ENCODE measurements at places on chromosomes 11 and 22. TPM values are rescaled to one million over a fixed set of nuclear protein-coding genes. Genes with fewer than 3 reads are reported as not detected.
A peak's percentile ranks its signal among the peaks of the same experiment; 100 is the strongest.

- DNase-seq, result no peak
These were observed 69.9 kb upstream of the CLDN5 start for GRCh38 chr22:19593991-19594569.

GRCh38 chr22:47169801-47170140 is 407.3 kb downstream of the TBC1D22A start:
- DNase-seq, result peak; percentile 2

Gene FLRT1
- not detected for total RNA-seq

DNA sequence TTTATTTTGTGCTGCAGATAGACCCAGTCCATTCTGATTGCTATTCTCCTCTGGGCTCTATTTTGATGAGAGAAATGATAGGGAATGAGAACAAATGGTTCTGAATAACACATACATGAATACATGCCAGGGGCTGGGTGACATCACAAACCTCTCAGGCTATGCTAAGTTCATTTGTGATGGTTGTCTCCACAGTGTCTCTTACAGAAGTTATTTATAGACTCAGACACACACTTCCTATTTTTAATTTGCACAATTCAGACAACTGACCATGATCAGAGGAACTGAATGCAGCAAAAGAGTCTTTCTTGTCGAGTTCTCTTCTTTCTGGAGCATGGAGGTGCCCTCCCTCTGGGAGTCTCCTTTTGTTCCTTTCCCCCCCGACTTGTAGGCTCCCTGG is 991.7 kb downstream of the OPCML start:
- DNase-seq, result no peak

GRCh38 chr11:7899418-7899817 is 31.6 kb downstream of the OR10A6 start:
- DNase-seq, result no peak
